ENCODE measurements at places on chromosomes 2 and 18.

GRCh38 chr18:44719519-44720060 lies 38.9 kb downstream of the SETBP1 start:
- DNase-seq, result no peak

- no peak for DNase-seq
Measured at GRCh38 chr2:201777043-201777442, 3.7 kb downstream of the ALS2 start.

DNA sequence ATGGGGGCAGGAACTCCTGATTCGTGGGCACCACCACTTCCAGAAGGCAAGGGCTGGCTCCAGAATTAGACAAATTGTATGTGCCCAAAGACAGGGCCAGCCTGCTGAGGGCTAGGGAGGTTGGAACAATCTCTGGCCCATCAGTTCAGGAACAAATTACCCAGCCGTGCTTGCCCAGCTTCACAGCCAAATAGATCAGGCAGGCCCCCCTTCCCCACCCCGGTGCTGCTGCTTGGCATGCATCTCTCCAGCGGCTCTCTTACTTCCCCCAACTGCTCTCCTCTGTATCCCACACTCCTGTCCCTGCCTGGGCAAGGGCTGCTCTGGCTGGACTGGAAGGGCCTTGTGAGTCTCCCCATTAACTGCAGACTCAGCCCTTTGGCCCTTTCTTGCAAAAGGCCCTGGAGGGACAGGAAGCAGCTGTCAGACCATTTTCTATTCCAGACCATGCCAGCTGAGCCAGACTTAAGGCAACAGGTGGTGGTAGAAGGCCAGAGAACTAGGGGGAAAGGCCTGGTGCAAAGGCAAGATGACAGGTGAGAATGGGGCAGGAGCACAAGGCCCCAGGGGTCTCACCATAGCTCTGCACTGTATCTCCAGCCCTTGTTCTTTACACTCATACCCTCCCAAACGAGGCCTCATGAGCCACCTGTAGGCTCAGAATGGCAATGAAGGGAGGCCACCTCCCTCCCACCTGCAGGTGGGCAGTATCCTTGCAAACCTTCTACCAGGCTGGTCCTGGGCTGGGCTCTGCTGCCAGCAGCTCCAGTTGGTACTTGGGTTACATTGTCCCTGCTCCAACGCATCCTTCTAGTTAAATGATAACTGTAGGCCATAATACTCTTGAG lies 30.7 kb upstream of the ACAA2 start:
- DNase-seq, result no peak

GRCh38 chr2:74425523-74425922 lies 4.0 kb downstream of the WDR54 start:
- DNase-seq, result no peak

- no peak for DNase-seq
Measured at GRCh38 chr2:189020179-189020578, 46.0 kb downstream of the COL3A1 start.

DNA sequence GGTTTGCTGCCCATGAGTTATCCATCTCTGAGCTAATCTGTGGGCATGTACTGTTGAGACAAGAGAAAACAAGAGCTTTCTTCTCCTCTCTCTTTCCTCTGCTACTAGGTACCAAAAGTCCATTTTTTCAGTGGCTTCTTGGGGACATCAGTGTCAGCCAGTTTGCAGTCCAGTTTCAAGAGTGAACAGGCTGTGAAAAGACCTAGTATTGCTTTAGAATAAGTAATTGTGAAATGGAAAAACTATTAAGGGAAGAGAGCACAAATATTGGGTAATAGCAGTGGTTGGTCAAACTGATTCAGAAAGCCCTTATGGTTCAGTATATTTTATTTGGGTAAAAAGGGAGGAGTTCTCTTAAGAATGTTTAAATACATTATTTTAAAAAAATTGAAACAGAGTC lies 33.0 kb upstream of the MEP1B start:
- DNase-seq, result no peak

- no peak for DNase-seq
Measured at GRCh38 chr2:159192371-159192918, 94.1 kb downstream of the WDSUB1 start.

- DNase-seq, result no peak
Measured at GRCh38 chr2:191676790-191677645, 918 bp upstream of the NABP1 start.

GRCh38 chr2:204051476-204051875 lies 114.9 kb downstream of the ICOS start:
- no peak for DNase-seq

- no peak for DNase-seq
Measured at GRCh38 chr2:104859766-104860450, 6.0 kb downstream of the POU3F3 start.

GRCh38 chr18:12366379-12366778 lies 10.6 kb downstream of the AFG3L2 start:
- DNase-seq, result no peak

GRCh38 chr2:178114462-178114861 lies 2.2 kb downstream of the RBM45 start:
- DNase-seq, result no peak

DNA sequence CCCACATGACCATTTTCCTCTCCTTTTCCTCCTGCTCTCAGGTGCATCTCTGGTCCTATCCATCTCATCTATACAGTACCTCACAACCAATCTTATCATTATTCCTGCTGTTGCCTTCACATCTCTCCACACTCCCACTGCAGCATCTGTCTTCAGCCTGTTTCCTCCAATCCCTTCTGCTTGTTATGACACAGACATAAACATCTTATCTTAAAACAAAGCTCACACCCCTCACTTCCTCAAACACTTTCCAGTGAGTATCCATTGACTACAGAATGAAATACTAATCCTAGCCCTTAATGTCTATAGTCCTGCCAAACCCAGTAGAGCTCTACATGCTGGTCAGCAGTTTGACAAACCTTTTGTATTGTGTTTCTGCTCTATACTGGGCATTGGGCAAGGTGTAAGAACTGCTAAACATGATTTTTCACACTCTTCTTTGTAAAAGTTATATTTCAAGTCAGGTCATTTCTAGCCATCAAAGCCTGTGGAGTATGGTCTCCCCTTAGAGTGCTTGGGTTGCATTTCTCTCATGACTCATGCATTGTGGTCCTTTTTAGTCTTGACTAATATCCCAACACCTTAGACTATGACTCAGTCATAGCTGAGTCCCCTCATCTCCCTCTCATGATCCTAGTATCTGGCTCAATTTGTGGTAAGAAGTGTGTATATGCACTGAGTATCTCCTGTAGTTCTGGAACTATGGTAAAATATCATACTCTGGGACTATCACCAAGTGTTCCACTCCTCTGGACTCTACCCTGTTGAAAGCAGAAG lies 187.0 kb downstream of the CYRIA start:
- DNase-seq, result no peak

- no peak for DNase-seq
Measured at GRCh38 chr2:156704617-156705016, 268.4 kb downstream of the GPD2 start.

- DNase-seq, result no peak
Measured at GRCh38 chr2:12236136-12236844, 480.4 kb upstream of the TRIB2 start.
